ENCODE measurements at places on chromosomes 4 and X.

DNA sequence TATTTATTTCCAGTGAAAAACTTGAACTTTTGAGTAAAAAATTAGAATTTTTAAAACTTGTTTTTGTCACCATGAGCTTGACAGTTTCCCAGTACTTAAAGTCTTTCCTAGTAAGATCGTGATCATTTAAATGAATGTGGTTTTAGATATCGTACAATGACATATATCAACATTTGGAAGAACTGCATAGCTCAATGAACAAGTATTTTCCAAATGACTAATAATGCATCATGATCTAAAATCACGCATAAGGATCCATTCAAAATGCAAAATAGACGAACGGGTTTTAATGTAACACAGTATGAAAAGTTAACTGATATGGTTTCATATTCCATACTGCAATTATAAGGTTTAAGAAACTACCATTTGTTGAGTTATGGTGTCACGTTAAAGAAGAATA, 4.1 kb upstream of the NDNF start:
- no peak for DNase-seq

DNA sequence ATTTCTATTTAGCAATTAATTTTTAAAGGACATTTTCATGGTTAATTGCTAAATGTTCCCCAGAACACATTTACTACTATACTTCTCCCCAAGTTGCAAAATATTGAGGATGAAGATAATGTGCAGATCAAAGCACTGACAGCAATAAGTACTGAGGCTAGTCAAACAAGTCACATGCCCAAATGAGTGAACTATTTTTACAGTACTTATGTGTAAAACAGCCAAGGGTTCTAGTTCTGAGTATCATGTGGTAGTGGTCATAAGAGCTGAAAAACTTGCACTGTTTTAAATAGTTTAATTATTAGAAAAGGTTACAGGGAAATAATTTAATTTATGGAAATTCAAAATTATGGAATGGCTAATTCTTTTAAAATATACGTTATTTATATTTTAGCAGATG, 3.8 kb downstream of the GALNTL6 start:
- DNase-seq: no peak

GRCh38 chr4:95095348-95095974, 337.7 kb downstream of the BMPR1B start:
- peak; percentile 27 for DNase-seq

- DNase-seq: no peak
Observed at GRCh38 chr4:149403081-149403480, 412.6 kb downstream of the IQCM start.

DNA sequence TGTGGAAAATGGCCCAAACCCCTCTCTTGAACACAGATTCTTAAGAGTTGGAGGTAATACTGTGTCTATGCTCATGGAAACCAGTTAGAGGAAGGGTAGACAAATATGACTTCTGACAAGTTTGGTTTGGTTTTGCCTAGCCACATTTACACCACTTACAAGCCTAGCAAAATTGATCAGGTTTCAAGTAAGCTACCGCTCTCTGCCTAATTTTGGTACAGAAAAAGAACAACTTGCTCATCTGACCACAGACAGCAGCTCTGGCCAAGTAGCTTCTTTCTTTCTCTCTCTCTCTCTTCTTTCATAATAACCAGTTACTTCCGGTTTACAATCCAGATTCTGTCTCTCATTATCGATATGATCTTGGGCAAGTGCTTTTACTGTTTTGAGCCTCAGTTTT, 260.0 kb downstream of the GLUD2 start:
- no peak for DNase-seq

GRCh38 chr4:42819863-42820514, 72.5 kb upstream of the GRXCR1 start:
- no peak for DNase-seq

DNA sequence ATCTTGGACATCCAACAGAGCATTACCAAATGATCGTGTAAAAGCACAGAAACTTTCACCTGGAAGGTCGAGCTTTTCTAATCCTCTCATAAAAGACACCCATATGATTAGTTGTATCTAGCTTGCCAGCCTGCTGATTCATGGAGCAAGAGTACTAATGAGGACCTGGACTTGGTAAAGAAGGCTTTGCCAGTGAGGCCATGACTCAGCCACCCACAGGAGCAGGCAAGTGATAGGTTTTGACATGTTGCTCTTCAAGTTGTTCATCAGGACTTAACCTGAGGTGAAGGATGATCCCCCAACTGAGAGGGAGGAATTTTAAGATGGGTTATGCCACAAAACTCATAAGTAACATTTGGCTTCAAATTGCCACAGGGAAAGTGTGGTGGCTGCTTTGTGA, 24.7 kb upstream of the EPGN start:
- no peak for DNase-seq

- DNase-seq: no peak
Observed at GRCh38 chr4:102454268-102454667, 46.9 kb upstream of the NFKB1 start.

DNA sequence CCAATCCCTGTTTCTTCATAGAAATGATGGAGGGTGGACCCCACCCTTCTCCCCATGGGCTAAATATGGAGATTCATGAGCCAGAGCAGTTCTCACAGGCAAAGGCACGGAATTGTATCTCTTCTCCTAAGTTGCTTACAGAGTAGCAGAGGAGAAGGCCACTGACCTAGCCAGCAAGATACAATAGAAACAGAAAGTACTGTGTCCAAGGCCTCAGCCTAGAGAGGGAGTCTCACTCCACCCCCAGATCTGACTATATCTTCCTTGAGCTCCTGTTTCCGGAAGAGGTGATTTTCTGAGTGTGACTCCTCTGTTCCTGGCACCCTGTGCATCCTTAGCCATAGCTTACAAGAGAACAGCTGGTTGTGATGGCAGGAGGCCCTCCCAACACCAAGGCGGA, at the start of gene FATE1:
Gene FATE1 (plus strand): TSS at position 284 of the 400 bp plus-strand sequence. CDS start 85 bp downstream, at position 369.
- DNase-seq: no peak

DNA sequence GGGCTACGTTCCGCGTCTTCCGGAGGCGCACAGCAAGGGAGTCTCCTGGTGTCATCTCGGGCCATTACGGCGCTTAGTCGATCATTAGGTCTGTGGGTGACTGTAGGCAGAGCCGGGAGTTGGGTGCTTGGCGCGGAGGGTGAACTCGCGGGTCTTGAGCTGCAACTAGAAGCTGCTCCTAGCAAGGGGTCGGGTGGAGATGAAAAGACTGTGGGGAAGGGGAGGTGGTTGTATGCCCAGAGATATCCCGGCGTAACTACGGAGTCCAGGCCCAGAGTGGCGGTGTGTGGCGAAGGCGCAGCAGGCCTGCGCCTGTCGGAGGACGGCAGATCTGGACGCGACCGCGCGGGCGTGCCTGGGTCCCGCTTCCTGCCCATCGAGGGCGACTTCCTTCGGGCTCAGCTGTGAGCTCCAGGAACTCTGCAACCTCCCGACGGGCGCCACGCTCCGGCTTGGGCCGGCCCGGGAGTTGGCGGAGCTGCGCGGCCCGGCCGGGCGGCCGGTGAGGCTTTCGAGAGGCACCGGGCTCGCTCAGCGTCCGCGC, 2.7 kb upstream of the NKX3-2 start:
- DNase-seq: no peak

GRCh38 chrX:21955403-21956189, 15.1 kb downstream of the SMS start:
- DNase-seq: no peak

DNA sequence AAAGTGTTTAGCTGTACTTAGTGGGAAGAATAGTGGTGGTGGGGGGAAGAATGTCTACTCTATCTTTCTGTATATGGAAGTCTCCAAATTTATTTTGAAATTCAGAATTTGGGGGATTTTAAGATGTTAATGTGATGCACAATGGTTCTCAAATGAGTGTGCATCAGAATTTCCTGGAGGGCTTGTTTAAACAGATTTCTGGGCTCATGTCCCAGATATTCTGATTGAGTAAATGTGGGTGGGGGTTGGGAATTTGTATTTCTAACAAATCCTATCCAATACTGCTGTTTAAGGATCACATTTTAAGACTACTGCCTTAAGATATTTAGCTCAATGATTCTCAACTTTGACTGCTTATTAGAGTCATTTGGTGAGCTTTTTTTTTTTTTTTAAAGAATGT, 15.1 kb upstream of the INTS6L start:
- no peak for DNase-seq

DNA sequence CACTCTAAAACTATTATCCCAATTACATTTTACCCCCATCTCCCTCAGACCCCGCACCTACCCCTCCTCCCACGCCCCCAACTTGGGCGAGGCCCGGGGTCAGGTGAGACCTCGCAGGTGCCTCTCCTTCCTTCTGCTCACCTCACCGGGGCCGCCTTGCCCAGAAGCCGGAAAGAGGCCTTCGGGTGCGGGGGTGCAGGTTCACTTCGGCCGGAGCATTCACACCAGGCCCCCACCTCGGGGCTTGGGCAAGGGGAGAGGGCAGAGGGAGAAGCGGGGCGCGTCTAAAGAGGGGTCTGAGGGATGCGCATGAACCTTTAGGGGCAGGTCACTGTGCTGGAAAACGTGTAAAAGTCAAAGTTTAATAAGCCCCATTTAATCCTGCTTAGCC, 427 bp downstream of the ZNF182 start:
- DNase-seq: no peak

- DNase-seq: no peak
Observed at GRCh38 chr4:125316791-125317524, 2.2 kb downstream of the FAT4 start.

GRCh38 chr4:30543057-30543456, 177.1 kb upstream of the PCDH7 start:
- no peak for DNase-seq

GRCh38 chr4:54709400-54709799, 51.6 kb downstream of the KIT start:
- DNase-seq: no peak

DNA sequence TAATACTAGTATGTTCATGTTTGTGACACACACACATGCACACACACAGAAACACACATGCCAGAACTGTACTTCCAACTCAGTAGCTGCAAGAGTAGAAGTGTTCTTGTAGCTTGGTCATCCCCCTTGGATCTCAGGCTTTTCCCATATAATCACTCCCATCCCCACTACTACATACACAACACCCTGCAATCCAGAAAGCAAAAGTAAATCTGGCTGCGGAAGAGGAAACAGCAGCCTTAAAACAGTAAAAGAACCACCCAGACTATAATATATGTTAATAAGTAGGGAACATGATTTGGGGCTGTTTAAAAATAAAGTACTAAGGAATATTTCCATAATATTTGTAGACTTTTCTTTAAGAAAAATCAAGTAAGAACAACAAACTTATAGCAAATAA, 103.2 kb downstream of the AMMECR1 start:
- DNase-seq: no peak

- DNase-seq: no peak
Observed at GRCh38 chrX:135432453-135432852, 10.7 kb downstream of the SMIM10L2A start.

- no peak for DNase-seq
Observed at GRCh38 chr4:168812806-168813205, 197.2 kb downstream of the CBR4 start.

DNA sequence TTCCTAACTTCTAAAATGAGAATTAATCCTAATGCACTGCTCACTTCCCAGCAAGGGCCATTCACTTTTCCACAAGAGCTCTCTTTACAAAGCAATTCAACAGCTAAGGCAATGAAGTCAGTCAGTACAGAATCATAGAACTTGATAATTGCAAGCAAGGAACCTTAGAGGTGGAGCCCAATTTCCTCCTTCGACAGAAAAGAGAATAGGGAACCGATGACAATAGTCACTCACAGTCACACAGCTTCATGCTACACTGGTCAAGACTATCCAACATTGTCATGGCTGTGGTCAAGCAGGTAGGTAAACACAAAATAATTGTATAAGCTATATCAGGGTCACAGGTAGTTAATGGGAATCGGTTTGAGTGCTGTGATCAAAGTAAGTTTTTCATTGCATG, 90.0 kb downstream of the ELOVL6 start:
- no peak for DNase-seq

DNA sequence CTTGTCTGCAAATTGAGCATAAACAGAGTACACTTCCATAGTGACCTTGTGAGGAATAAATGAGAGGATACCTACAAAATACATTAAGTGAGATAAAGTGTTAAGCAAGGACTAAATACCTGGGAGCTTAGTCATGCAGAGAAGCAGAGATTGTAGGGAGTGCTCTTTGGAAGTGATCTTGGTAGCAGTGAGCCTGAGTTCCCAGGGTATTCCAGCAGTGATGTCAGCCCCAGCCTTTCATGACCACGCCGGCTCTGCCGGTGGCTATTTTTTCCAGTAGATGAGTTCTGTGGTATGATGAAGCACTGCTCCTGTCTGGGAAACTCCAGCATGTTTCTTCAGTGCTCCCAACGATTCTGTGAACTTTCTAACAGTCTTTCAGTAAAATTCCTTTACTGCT, 391.5 kb upstream of the IGFBP7 start:
- no peak for DNase-seq

GRCh38 chr4:51932261-51932660, 87.9 kb downstream of the LRRC66 start:
- no peak for DNase-seq

Data from T-helper 2 cell (primary cell).